ENCODE measurements at places on chromosomes 5 and 9.

GRCh38 chr9:107158321-107158720, 124.8 kb upstream of the RAD23B start:
- no peak for DNase-seq

DNA sequence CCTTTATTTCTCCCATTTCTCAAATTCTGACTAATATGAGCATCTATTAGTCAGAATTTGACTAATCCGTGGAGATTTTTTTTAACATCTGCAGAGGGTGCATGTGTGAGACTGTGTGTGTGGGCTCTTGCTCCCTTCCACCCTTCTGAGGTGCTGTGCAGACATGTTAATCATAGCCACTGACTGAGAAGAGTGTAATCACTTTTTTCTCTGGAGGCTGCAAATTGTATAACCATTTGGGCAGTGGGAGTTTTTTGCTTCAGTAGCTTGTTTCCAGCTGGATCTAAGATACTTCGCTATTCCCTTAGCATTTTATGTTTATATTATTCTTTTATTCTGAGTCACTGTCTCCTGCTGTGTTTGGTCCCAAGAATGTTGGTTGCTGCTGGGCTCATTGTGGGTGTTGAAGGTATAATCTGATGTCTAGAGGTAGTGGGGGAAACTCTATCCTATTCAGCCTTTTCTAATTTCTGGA, 66.2 kb downstream of the ARHGEF28 start:
- DNase-seq, result no peak

GRCh38 chr5:10277773-10278630, 27.9 kb downstream of the CCT5 start:
- no peak for DNase-seq

- DNase-seq, result no peak
Measured at GRCh38 chr5:42962124-42962523, 78.0 kb downstream of the ANXA2R start.

DNA sequence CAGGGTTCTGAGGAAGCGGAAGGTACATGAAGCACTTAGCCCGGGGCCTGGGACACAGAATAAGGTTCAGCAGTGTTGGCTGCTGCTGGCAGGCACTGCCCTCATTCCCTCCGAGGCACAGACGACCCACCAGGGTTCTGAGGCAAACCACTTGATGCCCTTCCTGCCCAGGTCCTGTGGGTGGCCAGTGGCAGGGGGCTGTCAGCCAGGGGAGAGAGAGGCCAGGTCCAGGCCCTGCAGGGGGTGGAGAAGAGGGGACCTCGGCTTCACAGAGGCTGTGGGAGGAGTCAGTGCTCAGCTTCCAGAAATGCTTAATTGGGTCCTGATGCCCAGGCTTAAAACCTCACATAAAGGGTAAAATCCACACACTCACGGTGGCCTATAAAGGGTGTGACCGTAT, 4.4 kb upstream of the ZDHHC12 start:
- no peak for DNase-seq

DNA sequence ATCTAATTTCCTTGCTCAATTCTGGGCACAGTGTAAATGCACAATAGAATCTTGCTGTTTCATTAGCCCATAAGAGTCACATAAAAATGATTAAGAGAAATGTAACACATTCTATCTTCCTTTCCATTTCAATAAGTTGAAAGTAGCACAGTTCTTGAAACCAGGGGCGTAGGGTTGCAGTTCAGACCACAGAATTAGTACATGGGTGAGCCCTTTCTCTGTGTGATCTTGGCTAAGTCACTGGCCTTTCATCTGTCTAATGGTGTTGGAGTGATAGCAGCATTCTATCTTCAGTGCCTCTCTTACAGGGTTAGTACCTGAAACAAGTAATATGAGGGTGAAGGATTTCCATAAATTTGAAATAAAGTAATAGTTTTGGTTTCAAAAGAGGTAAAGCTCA, 445.3 kb upstream of the ZNF462 start:
- no peak for DNase-seq

- DNase-seq, result no peak
Measured at GRCh38 chr5:171521219-171521633, 101.8 kb downstream of the FGF18 start.

GRCh38 chr9:126155756-126156664, 170.6 kb upstream of the MVB12B start:
- no peak for DNase-seq

GRCh38 chr9:27094640-27095298, 14.3 kb upstream of the TEK start:
- no peak for DNase-seq

- no peak for DNase-seq
Measured at GRCh38 chr5:52880541-52880940, 92.8 kb downstream of the ITGA1 start.

- no peak for DNase-seq
Measured at GRCh38 chr5:128287740-128288139, 204.2 kb downstream of the SLC12A2 start.

DNA sequence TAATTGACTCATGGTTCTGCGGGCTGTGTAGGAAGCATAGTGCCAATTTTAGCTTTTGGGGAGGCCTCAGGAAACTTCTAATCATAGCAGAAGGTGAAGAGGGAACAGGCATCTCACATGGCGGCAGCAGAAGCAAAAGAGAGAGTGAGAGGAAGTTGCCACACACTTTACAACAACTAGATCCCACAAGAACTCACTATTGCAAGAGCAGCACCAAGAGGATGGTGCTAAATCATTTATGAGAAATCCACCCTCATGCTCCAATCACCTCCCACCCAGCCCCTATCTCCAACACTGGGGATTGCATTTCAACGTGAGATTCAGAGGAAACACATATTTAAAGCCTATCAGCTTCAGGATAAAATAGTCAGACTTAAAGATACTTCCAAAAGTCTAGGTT, 36.1 kb upstream of the LPAR1 start:
- no peak for DNase-seq

GRCh38 chr5:72767289-72768010, 49.0 kb upstream of the TNPO1 start:
- no peak for DNase-seq

- no peak for DNase-seq
Measured at GRCh38 chr9:126219166-126219565, 107.5 kb upstream of the MVB12B start.

DNA sequence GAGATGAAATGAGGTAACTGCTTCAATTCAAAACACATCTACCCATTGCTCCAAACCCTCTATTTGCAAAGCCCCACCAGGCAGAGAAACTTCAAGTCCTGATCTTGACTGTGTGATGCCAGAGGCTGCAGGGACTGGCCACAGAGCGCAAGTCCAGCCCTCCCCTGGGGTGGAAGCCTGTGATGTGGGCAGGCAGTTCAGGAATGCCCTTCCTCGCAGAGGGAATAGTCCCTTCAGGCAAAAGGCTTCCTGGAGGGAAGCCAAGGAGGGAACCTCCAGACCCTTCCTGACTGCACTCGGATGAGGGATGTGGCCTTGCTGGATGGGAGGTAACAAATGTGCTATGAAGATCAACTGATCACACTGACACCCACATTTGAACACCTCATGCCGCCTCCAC, 131.2 kb downstream of the SLIT3 start:
- DNase-seq, result no peak

DNA sequence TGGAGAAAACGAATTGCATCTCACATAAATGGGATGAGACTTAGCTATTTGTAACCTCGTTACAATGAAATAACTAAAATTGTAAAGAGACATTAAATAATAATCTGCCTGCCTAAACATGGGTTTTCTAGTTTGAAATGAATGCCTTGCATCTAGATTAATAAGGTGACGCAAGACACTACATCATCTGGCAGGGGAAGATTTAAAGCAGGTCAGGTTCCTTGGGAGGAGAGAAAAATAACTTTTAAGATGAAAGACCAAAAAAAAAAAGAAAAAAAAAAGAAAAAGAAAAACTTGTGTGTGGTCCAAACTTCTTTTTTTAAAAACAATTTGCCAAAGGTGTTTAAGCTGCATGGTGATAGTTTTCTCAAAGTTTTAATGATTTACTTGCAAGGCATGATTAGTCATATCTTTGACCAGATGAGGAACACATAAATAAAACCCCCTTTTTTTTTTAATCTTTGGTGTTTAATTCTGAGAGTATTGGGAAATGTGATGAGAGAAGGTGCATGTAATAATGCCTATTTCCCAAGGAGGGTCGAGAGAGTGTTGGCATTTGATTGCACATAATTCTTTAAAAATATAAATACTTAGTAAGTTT, 122.9 kb upstream of the ADAMTSL1 start:
- DNase-seq, result no peak

DNA sequence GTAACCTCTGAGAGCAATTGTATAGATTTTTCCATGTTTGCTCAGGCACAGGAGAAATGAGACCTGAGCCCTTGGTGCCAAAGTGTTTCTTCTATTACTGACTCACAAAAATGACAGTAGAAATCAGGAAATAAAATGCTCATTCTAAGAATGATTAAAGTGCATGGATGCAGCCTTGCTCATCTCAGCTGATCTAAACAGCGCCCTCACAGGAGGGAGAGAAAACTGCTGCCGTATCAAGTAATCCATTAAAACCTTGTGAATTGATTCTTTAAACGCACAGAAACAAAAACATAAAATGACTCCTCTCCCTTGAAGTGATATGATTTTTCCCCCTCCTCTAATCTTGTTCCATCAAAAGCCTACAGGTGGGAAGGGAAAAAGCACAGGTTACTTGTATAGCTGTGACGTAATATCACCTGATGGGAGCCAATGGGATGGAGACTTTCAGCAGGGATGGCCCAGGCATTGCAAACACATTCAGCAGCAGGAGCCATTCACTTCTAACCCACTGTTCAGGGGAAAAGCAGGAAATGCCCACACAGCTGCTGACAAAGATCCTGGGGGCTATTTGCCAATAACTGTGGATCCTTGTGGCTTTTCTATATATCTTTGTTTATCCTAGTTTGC, 76.7 kb downstream of the PLCXD3 start:
- DNase-seq, result no peak

GRCh38 chr5:759111-759751, 25.3 kb downstream of the ZDHHC11B start:
- no peak for DNase-seq

Data from stimulated activated CD4-positive, alpha-beta T cell treated with anti-CD3 and anti-CD28 coated beads, TNF-alpha, amount 100 ng/mL, for 1 hour (primary cell).